Stimulated activated CD8-positive, alpha-beta memory T cell treated with anti-CD3 and anti-CD28 coated beads, Interleukin-12 subunit alpha, Interleukin-12 subunit beta, amount 100 ng/mL, for 1 hour (primary cell): ENCODE measurements at places on chromosomes 6 and 20.

- DNase-seq = no peak
Measured at GRCh38 chr20:17602493-17602892, 32.6 kb downstream of the DSTN start.

- DNase-seq = no peak
Measured at GRCh38 chr6:47209632-47210031, 100.1 kb downstream of the TNFRSF21 start.

DNA sequence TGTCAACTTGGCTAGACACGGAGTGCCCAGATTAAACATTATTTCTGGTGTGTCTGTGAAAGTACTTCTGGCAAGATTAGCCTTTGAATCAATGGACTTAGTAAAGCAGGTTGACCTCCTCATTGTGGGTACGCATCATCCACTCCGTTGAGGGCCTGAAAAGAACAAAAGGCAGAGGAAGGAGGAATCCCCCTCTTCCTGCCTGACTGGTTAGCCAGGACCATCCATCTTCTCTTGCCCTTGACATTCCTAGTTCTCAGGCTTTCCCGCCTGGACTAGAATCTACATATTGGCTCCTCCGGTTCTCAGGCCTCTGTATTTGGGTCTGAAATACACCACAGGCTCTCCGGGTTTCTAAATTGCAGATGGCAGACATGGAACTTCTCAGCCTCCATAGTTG, 74.0 kb upstream of the POPDC3 start:
- no peak for DNase-seq

GRCh38 chr6:15276036-15276985, 30.4 kb downstream of the JARID2 start:
- DNase-seq = no peak

DNA sequence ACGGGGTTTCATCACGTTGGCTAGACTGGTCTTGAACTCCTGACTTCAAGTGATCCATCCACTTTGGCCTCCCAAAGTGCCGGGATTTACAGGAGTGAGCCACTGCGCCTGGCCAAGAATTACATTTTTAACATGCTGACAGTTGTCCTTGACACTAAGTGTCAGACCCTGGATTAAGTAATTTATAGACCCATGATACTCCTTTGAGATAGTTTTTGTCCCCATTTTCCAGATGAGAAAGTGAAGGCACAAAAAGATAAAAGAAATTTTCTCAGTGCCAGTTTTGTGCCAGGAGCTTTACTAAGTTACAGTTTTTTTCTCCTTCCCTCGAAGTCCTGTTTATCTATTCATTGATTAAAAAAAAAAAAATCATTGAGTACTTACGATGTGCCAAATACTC, 9.8 kb upstream of the EDEM2 start:
- no peak for DNase-seq

DNA sequence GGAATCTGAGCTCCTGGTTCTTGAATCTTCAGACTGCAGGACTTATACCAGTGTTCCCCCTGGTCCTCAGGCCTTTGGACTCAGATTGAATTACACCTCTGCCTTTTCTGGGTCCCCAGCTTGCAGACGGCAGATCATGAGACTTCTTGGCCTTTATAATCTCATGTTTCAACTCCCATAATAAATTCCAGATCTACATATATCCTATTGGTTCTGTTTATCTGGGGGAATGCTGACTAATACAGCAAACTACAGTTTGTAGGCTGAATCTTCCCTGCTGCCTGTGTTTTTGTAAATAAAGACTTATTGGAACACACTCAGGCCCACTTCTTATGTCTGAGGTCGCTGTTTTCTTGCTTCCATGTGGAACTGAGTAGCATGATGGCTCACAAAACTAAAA, 184.7 kb downstream of the HDGFL1 start:
- no peak for DNase-seq

DNA sequence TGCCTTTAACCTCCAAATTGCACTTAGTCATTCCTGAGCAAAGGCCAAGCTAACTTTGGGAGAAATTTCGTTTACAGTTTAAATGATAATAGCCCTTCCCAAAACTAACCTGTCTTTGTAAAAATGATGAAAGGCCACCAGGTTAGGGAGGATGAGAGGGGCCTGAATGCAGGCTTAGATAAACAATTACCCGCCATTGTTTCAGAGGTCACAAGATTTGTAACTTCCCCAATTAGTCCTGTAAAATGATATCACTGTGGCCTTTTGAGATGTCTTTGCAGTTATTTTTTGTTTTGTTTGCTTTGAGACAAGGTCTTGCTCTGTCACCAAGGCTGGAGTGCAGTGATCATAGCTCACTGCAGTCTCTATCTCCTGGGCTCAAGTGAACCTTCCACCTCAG, 26.3 kb downstream of the GNL1 start:
- no peak for DNase-seq

- no peak for DNase-seq
Measured at GRCh38 chr6:12403947-12404647, 113.9 kb downstream of the EDN1 start.

DNA sequence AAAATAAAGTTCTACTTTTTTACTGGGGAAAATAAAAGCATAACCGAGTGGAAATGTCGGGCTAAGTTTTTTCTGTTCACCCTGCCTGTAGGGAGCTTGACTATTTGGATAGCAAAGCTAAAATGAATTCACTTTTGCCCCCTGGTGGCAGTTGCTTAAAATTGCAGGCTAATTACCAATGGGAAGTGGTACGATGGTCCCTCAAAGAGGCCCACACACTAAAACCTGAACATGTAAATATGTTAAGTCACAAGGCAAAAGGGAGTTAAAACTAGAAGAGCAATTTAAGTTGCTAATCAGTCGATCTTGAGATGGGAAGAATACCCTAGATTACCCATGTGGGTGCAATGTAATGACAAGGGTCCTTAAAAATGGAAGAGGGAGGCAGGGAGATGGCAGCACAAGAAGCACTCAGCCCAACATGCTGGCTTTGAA, 916 bp upstream of the SUN5 start:
- DNase-seq = no peak

- no peak for DNase-seq
Measured at GRCh38 chr20:32189123-32189410, 18.5 kb downstream of the PLAGL2 start.

GRCh38 chr6:124393536-124393935, 568.7 kb upstream of the RNF217 start:
- DNase-seq = no peak

DNA sequence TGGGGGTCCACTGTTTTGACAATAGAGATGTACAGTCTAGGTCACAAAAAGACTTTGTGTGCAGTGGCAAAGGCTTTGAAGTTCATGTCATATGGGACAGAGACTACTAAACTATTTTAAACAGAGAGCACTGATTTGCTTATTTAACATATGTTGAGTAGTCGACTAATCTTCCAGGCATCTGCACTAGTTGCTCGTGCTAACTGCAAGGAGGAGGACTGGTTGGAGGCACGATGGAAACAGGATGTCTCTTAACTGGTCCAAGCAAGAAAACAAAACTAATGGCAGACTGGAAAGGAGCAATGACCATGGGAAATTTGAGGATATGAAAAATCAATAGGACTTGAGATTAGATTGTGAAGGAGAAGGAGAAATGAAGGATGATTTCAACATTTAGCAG, 28.5 kb upstream of the ERVFRD-1 start:
- DNase-seq = no peak

GRCh38 chr20:11849270-11849915, 68.3 kb upstream of the BTBD3 start:
- no peak for DNase-seq
